CD4-positive, alpha-beta T cell treated with Interleukin-4 for 1 hour (primary cell): ENCODE measurements at places on chromosomes 3 and 15.
A peak's percentile ranks its signal among the peaks of the same experiment; 100 is the strongest.

DNA sequence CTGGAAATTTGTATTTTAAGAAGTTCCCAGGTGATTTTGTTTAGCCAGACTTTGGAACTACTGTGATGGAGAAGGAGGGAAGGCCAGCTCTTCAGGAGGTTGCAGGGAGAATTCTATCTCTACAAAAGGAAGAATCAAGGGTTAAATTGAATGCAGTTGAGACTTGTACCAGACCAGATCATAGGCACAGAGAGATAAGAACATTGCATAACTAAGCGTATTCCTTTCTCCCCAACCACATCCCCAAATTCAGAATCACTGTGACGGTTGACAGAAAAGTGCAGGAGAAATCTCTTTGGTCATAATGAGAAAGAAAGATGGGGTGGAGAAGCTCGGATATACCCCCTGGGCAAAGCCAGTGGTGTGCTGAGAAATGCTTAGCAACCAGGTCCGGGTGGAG, 7.2 kb downstream of the PLD1 start:
- DNase-seq = no peak

DNA sequence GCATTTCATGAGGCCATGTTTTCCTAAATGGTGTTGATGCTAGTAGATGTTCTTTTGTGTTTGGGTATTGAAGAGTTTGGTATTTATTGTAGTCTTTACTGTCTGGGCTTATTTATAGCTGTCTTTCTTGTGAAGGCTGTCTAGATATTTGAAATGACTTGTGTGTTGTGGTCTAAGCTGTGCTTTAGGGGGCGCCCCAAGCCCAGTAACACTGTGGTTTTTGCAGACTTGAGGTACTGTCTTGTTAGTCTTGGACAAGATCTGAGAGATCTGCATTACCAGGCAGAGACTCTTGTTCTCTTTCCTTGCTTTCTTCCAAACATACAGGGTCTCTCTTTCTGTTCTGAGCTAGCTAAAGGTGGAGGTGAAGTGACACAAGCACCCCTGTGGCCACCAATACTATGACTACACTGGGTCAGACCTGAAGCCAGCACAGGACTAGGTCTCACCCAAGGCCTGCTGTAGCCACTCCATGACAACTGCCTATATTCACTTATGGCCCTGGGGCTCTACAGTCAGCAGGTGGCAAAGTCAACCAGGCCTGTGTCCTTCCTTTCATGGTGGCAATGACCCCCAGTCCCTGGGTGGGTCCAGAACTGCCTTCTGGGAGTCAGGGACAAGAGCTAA, 152.1 kb upstream of the TBC1D5 start:
- peak; percentile 47 for DNase-seq

GRCh38 chr15:67142767-67143100, 77.3 kb downstream of the SMAD3 start:
- no peak for DNase-seq

DNA sequence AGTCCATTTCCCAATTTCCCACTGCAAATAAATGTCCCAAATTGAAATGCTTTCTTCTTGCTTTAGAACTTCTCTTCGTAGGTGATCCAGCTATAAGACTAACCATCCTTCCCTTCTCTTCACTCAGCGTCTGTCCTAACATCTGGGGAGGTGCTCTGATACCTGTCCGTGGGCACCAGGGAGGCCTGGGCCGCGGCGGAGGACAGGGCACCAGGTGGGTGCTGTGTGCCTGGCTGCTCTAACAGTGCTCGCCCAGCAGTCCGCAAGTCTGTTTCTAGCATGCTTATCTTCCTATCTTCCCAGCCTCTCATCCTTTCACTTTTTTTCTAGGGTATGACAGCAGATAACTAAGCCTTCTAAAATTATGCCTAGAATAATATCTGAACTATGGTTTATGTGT, 37.3 kb downstream of the NKIRAS1 start:
- DNase-seq = no peak

GRCh38 chr15:65244638-65245037, 33.4 kb upstream of the CILP start:
- DNase-seq = no peak

DNA sequence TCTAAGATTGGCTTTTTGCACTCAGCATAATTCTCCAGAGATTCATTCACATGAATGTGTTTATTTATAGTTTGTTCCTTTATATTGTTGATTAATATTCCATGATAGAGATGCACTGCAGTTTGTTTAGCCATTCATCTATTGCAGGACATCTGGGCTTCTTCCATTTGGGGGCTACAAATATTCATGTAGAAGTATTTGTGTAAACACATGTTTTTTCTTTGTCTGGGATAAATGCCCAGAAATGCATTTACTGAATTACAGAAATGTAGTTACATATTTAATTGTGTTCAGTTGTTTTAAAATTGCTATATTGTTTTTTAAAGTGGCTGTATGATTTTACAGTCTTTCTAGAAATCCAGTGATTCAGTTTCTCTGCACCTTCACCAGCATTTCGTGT, 635.0 kb downstream of the ZIC1 start:
- no peak for DNase-seq

DNA sequence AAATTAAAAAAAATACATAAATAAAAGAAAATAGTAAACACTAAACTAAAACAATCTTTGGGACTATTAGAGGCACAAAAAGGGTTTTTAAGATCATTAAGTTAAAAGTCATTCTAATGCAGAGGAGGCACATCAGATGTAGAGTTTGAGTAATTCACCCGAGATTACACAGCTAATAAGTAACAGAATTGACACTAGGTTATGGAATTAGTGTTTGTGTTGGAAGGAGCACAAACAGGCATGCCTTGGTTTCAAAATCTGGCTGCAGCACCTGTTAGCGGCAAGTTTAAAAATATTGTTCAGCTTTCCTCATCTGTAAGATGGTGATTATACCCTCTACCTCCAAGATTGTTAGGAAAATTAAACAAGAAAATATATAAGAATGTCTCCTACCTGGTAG, 39.0 kb downstream of the RASA2 start:
- DNase-seq = no peak

DNA sequence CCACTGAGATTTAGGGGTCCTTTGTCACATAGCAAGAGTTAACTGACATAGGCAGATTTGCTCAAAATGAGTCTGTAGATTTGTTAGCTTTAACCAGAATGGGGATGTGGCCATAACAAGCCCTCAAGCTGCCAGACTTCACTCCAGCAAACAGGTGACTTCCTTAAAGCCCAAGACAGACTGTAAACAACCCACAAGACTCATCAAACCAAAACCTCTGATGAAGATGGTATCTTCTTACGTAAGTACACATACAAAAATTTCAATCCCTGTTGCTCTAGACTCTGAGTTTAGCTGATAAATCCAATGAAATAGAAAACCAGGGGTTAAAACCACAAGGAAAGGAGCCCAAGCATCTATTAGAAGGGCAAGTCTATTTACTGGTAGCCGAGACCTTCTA, 18.2 kb upstream of the ZBTB20 start:
- peak; percentile 32 for DNase-seq

DNA sequence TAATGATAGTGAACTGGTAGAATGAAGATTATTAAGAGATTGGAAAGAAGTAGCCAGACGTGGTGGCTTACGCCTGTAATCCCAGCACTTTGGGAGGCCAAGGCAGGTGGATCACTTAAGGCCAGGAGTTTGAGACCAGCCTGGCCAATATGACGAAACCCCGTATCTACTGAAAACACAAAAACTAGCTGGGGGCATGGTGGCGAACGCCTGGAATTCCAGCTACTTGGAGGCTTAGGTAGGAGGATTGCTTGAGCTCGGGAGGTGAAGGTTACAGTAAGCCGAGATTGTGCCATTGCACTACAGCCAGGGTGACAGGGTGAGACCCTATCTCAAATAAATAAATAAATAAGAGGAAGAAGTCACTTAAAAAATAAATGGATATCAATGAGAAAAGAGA, 14.0 kb downstream of the USP8 start:
- DNase-seq = no peak

DNA sequence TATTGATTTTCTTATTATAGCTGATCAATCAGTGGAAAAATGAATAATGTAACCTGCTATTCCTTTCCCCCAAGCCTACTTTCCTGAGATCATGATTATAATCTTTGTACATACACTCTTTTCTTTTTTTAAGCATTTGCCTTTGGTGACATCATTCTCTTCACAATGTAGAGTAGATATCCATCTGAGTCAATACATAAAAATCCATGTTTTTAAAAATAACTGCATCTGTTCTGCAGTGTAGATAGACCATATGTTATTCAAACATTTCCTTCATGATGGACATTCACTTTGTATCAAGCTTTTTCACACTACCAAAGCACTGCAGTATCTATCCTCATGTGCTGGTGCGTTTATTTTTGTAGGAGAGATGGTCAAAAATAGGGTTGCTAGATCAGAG, 211.1 kb downstream of the PTPRG start:
- no peak for DNase-seq

DNA sequence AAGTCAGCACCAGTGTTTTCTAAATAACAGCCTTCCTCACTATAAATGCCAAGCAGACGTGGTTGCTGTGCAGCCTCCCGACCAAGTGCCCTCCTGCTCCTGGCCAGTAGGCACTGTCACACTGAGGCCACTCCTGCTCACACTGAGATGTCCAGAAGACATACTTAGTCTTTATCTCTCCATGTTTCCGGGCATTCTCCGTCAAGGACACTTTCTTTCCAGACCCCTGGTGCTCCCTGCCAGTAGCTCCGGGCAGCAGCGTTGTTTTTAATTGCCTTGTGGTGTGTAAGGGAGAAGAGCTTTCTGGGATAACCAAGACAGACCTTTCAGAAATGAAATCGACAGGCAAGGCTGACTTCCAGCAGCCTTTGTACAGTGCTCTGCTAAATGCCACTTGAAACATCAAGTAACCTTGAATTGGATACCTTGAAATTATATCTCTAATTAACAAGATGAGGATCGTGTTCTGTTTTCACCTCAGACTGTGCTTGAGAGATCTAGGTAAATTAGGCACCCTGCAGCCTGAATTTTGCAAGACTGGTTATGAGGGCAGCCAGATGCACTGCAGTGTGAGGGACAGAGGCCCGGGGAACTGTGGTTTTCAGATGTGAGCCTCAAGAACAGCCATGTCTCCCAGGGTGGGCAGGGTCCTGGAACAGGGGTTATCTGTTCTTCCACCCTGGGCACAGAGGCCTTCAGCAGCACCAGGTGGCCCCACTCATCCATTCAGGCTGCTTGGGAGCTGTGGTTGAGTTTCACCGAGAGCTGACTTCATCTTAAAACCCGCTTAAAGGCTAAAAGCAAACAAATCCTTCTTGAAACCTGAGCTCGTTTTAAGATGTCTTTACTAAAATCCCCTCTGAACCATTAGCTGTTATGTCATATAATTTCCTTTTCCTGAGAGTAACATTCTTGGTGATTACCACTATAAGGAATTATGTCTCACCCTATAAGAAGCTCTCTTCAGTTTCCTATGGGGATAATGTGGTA, 105.5 kb upstream of the IL12A start:
- DNase-seq = no peak

GRCh38 chr3:89155811-89156210, 48.4 kb downstream of the EPHA3 start:
- no peak for DNase-seq

- DNase-seq = no peak
Measured at GRCh38 chr3:160200353-160200752, 24.9 kb upstream of the C3orf80 start.

GRCh38 chr15:84951736-84952135, 29.9 kb upstream of the PDE8A start:
- no peak for DNase-seq

DNA sequence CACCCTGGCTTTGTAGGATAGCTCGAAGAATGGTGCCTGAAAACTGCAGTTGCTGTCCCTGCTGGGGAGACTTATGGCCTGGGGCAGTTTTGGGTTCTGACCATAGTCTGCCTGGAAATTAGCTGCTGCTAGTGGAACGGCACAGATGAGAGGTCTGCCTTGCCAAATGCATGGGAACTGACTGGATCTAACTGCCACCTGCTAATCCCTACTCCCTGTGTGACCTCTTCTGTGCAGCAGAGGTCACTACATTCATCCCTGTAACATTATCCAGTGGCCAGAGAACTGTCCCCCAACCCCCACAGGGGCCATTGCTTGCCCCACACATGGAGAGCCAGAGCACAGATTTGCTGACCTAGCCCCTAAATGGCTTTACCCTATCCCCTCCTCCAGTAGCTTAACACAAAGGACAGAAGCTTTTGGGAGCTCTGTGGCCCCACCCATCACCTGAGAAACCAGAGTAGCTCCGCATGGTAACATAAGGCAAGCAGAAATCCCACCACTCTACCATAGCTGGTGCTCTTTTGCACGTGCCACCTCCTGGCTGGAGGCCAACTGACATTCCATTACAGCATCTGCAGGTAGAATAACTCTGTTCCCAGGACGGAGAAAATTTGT, 840.0 kb downstream of the EPHA3 start:
- no peak for DNase-seq

DNA sequence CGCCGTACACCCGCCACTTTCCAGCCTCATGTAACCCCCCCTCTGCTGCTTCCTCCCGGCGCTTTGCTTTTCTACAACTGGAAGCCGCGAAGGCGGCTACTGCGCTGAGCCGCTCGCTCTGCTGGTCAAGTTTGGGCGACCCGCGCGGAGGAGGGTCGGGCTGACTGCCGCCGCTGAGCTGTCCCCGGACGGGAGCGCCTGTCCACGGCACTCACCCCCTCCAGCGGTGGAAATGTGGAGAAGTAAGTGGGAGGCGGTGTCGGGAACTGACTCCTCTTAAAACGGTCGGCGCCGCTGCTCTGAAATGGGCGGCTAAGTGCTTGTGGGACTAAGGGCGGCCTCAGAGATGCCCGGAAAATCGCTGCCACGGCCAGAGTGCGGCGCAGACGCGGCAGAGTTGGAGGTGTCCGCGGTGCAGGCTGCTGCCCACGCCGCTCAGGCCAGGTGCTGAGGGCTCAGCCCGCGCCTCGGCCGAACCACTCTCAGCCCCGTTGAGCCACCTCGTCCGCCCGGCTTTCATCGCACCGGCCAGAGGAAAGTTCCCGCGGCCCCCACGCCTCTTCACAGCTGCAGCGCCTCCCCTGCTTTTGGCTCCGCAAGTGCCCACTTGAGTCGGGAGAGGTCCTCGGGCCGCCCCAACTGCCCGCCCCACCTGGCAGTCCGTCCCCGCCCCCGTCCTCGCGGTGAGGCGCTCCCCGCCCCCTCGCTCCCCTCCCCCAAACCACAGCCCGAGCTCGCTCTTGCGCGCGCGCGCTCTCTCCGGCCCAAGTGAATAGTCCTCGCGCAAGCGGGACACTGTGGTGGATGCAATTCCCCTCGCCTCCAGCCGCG, at the start of gene EPHA6:
Gene EPHA6, plus strand, starts transcription at position 775 of the 831 bp plus-strand sequence.
- no peak for DNase-seq

DNA sequence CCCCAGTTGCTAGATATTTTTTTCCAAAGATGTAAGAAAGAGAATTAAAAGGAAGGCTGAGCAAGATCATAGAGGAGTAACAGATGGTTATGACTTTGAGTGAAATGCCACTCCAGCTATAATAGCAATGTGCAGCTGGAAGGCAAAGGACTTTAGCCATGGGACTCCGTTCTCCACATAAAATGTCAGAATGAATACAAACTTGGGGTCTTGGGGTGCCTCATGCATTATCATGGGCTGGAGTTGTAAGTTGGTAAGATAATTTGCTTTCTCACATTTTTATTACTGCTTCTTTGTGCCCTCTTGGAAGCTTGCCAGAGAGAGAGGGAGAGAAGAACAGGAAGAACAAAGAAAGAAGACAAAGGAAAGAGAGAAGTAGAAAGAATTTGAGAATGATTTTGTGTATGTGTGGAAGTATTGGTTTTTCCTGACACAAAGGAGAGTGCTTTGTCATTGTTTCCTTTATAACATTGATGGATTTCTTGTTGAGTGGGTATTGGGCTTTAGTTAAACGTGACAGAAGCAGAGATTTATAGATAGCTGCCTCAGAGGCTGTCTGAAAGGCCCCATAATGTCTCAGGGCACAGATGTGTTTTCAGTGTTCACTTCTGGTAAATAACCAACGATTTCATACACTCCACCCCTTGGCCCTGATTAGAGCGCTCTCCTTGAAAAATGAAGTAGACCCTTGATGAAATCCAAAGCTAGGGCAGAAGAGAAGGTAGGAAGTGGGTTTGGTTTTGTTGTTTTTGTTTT, 715.3 kb downstream of the NR2F2 start:
- no peak for DNase-seq
